ENCODE measurements at places on chromosomes 6 and 20.

GRCh38 chr6:46137387-46137786 lies 7.6 kb downstream of the ENPP4 start:
- DNase-seq, result no peak

DNA sequence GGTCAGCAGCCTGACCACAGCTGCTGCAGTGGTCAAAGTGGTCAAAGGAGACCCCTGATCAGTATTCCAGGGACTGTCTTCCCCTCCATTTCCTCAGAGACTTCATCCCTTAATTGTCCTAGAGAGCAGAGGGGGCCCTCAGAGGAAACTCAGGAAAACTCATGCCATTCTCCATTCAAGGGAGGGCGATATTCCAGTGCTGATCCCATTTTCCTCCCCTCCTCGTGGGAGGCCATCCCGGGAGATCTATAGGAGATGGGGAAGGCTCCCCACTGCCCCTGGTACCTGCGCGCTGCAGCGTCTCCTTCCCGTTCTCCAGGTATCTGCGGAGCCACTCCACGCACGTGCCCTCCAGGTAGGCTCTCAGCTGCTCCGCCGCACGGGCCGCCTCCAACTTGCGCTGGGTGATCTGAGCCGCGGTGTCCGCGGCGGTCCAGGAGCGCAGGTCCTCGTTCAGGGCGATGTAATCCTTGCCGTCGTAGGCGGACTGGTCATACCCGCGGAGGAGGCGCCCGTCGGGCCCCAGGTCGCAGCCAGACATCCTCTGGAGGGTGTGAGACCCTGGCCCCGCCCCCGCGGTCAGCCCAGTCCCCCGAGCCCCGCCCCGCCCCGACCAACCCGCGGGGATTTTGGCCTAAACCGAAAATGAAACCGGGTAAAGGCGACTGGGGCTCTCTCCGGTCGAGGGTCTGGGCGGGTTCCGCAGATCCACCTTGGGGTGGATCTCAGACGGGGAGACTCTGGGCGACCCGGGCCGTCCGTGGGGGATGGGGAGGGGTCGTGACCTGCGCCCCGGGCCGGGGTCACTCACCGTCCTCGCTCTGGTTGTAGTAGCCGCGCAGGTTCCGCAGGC lies 878 bp downstream of the HLA-C start:
- DNase-seq, result peak; percentile 73

DNA sequence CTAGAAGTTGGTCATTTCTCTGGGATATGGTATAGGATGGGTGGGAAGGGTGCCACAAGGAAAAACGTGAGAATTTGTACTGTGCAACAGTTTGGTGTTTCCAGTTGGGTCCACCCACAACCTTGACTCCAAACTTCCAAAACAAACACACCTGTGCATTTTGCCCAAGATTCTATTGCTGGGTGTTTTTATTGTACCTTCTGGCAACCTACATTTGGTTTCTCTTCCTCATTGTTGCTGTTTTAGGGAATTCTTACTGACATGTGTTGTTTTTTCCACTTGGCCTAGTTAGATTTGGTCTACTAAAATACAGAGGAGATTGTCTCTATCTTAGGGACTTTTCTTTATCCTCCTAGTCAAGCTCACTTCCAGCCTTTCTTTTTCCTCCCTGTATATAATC lies 16.7 kb downstream of the TULP4 start:
- no peak for DNase-seq

- DNase-seq, result no peak
Observed at GRCh38 chr6:48986845-48987244, 476.2 kb downstream of the MMUT start.

GRCh38 chr20:34300256-34300806 lies 2.8 kb downstream of the AHCY start:
- peak; percentile 48 for DNase-seq

DNA sequence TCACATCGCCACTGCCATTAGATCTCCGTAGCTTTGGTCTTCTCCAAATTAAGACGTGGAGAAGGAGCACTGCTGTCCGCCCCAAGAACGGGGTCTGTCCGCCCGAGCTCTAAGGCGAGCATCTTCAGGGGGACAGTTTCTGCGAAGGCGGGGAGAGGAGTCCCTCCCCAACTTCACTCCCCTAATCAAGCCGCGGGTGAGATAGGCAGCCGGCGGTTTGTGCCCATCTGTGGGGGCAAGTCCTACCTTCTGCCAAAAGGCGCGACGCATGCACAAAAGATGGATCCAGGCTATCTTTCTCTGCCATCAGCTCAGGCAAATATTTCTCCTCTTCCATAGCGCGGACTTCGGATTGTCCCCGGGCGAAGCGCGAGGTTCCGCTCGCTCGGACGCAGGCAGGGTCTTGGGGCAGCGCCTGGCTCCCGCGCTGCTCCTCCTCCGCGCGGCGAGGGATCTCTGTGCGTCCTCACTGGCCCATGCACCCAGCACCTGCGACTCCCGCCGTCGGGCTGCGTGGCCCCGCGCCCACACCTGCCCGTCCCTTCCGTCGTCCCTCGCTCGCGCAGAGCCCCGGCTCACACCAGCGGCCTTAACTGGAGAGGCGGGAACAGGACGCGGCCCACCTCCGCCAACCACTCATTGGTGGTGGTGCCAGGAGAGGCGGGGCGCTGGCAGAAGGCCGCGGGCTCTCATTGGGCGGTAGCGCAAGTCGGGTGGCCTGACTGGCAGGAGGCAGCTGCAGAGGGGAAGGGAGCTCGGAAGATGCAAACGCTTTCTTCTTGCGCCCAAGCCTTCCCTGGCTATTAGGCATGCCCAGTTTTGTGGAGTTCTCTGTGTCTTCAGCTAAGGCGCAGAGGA lies at the start of gene KHDRBS2:
Gene KHDRBS2 (minus strand): TSS at position 614 of the 858 bp plus-strand sequence.
- DNase-seq, result no peak

GRCh38 chr6:144159223-144159622 lies 8.9 kb downstream of the STX11 start:
- DNase-seq, result no peak
